ENCODE measurements at places on chromosomes 2 and 18.
A peak's percentile ranks its signal among the peaks of the same experiment; 100 is the strongest.

DNA sequence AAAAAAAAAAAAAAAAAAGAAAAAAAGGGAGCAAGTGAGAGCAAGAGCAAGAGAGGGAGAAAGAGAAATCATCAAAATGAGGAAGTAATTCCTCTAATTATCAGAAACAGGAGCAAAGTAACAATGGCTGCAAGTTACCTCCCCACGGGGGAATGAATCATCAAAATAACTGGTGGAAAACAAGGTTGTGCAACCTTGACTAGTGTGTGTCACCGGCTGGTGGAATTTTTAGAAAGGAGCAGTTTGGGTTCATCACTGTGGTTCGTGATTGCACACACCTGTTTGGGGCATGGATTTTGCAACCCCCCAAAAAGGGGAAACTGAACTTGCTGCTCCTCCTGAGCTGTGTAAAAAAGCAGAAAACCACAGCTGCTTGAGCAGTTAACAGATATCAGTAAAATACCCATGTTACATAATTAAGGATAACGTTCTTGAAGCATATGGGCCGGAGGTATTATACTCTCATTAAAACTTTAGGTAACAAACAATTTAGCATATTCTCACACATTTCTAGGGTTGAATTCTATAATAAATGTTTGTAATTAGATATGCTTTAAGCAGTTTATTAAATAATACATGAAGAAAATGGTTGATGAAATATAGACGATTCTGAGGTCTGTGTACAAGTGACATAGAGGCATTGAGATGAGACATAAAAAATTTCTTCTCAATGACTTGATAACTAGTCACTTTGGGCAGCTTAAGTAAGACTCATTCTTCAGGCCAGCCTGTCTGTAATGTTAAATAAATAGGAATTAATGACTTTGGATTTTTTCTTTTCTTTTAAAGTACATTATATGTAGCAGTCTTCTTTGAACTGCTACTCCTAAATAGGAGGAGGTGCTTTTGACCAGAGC, 184.2 kb upstream of the ZEB2 start:
- no peak for DNase-seq

DNA sequence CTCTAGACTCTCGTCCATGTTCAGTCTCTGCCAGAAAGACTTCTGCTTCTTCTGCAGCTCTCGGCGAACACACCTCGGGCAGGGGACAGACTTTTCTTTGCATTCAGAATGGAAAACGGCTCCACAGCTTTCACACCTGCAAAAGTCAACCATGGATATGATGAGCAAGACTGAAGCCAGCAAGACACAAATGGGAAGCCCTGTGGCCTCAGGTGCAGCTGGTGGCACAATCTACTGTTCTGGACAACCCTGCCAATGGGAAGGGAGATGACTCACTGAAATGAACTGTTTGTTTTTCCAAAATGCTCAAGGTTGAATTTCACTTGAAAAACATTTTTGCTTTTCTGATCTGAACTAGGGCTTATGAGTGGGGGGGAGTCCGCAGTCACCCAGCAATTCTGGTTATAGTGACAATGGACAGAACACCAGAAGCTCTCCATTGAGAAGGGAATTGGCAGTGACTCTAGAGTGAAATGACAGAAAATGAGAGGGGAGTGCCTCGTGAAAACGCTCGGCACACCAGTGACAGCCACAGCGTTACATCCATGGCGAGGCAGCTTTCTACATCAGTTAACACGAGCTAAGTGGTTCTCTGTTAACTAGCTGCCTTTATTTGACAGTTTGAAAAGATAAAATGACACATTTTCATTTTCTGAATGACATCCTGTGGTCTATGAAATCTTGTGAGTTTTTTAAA, 58.8 kb upstream of the FZD5 start:
- no peak for DNase-seq

GRCh38 chr18:10669441-10670100, 143.7 kb downstream of the NAPG start:
- DNase-seq: no peak

DNA sequence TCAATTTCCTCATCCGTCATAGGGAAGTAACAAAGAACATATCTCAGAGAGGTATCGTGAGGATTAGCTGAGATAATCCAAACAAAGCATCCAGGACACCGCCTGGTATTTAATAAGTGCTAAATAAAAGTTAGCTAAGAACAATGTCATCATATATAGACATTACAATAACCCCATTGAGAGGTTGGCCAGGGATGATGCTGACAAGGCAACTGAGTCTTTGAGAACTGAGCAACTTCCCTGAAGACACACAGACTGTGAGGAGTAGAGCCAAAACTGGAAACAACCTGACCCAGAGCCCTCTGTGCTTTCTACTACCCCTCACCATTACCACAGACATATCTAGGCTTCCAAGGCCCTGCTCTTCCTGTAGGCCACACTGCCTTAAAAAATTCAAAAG, 1.6 kb upstream of the DCTN1 start:
- no peak for DNase-seq

GRCh38 chr2:129754831-129755230, 224.6 kb upstream of the RAB6C start:
- DNase-seq: no peak

DNA sequence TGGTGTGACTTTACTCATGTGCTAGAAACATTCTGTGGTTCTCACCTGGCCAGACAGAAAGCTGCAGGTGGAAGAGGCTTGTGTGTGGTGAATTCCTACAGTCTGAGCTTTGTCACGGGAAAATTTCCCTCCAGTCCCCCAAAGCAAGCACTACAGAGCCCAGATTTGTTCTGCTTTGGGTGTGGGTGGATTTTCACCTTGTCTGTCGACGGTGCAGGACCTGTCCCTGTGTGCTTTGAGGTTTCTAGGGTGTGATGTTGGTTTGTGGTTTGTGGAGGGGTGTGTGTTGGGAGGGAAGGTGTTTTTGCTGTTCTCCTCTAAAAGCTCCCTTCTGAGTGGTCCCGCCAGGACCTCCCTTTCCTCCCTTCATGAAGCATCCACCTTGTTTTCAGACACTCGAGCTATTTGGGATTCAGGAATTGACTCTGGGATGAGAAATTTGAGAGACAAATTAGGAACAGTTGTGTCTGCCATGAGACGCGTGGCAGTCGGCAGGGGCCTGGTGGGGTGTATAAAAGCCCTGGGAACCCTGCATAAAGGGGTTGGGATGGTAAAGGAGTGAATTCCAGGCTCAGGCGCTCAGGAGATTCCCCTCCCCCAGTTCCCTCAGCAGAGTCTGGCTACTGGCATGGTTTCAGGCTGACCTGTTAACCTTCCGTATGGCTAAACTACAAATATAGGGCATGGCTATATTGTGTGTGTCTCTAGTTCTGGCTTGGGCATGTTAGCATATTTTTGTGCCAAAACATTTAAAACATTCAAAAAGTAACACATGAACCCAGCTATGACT, 65.5 kb downstream of the DGKD start:
- peak; percentile 64 for DNase-seq

DNA sequence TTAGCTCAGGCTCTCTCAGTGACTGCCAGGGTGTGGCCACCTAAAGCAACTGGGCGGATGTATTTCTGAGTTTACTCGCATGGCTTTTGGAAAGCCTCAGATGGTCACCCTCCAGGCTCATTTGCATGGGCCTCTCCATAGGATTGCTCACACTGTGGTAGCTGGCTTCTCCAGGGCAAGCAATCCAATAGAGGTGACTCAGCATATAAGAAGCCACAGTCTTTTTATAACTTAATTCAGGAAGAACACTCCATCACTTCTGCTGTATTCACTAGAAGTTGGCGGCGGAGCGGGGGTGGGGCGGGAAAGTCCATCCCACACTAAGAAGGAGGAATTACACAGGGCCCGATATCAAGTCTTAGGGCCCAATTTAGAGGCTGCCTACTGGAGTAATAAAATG, 3.6 kb upstream of the DOK6 start:
- DNase-seq: no peak

DNA sequence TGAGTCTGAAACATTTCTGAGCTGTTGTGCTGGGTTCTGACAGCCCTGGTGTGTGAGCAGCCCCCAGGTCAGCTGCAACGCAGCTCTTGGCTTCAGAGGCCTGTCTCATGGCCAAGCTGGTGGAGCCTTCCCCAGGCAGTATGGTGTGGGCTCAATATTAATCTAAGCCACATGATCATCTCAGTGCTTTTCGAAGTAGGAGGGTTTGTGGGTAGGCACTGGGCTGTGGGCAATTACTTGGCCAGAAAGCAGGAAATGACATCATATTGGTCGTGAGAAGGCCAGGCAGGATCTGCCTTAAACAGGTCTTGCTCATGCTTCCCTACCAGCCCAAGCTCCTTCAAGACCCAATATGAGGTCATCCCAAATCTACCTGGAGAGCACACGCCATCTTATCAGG, 26.9 kb downstream of the LOXHD1 start:
- no peak for DNase-seq

DNA sequence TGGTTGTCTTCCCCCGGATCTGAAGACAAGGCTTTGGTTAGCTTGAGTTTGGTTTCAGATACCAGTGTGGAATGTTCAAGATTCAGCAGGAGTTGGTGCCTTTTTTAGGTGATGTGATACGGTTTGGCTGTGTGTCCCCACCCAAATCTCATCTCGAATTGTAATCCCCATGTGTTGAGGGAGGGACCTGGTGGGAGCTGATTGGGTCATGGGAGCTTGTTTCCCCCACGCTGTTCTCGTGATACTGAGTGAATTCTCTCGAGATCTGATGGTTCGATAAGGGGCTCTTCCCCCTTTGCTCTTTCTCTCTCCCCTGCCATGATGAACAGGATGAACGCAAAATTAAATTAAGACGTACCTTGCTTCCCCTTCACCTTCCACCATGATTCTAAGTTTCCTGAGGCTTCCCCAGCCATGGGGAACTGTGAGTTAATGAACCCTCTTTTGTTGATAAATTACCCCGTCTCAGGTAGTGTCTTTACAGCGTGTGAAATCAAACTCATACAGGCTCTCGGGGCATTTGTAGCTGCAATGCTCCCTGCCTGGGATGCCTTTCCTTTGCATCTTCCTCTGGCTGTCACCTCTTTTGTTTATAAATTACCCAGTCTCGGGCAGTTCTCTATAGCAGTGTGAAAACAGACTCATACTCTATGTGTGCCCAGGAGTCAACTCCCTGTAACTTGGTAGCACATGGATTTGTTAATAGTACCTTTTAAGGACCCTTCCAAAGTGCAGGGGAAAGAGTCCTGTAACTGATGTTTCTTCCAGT, 21.3 kb downstream of the PDCD1 start:
- no peak for DNase-seq

GRCh38 chr18:49076654-49077166, 125.9 kb upstream of the SMAD7 start:
- no peak for DNase-seq

DNA sequence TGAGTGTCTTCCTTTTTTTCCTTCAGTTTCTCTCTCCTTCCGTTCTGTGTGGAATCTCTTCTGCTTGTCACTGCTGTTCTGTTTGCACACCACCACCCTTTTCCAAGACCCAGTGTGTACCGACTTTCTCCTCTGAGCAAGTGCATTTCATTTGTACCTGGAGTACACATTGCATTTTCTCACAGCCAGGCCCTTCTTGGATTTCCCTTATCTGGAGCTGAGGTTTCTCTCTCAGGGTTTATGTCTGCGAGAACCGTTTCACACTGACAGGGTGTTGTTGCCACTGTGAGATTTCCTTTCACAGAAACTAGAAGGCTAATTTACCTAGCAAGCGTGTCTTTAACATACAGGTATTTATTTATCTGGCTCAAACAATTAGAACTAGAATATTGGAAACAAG, 26.2 kb downstream of the NCOA1 start:
- no peak for DNase-seq

DNA sequence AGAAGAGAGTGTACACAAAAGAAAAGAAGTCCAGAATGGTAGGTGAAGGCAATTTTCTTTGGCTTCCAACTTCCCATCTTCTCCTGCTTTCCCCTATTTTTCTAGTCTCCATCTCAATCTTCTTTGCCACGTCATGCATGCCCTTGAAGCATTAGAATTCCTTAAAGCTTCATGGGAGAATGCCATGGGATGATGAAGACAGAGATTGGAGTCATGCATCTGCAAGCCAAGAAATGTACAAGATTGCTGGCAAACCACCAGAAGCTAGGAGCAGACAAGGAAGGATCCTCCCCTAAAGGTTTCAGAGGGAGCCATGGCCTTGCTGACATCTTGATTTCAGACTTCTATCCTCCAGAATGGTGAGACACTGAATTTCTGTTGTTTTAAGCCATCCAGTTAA, 305.9 kb downstream of the HRH4 start:
- DNase-seq: no peak

DNA sequence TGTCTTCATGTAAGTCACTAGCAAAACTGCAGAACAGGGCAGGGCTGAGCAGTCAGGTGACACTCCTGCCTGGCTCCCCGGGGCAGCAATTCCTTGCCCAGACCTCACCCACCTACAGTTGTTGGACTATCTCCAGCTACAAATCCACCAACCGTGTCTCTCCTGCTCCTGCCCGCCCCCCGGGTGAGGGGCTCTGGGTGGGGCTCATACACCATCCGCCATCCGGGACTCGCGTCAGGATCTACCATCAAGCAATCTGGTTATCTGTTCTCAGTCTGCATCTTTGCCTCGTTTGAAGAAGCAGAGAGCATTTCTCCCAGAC, 13.5 kb upstream of the GLI2 start:
- no peak for DNase-seq

GRCh38 chr18:51668101-51668500, 470.6 kb upstream of the MEX3C start:
- no peak for DNase-seq

DNA sequence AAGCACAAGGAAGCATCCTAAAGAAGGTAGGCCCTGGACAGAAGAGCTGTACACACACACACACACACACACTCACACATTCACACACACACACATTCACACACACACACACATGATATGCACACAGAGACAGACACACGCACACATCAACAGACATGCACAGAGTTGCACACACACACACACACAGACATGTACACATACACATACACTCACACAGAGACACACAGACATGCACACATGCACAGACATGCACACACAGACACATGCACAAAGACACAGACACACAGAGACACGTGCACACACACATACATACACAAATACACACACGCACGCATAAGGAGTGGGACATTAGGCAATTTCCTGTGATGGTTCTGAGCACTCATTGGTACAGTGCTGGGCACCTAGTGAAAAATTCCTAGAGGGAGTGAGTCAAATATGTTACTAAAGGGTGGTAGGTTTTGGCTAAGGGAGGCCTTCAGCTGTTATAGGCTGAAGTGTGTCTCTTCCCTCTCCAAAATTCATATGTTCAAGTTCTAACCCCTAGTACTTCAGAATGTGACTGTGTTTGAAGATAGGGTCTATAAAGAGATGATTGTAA, 26.4 kb downstream of the THNSL2 start:
- DNase-seq: no peak

- DNase-seq: no peak
Measured at GRCh38 chr18:80103231-80103630, 5.8 kb upstream of the ADNP2 start.

- no peak for DNase-seq
Measured at GRCh38 chr18:13175266-13175665, 43.3 kb upstream of the LDLRAD4 start.
